ENCODE measurements at places on chromosomes 1 and 21.

DNA sequence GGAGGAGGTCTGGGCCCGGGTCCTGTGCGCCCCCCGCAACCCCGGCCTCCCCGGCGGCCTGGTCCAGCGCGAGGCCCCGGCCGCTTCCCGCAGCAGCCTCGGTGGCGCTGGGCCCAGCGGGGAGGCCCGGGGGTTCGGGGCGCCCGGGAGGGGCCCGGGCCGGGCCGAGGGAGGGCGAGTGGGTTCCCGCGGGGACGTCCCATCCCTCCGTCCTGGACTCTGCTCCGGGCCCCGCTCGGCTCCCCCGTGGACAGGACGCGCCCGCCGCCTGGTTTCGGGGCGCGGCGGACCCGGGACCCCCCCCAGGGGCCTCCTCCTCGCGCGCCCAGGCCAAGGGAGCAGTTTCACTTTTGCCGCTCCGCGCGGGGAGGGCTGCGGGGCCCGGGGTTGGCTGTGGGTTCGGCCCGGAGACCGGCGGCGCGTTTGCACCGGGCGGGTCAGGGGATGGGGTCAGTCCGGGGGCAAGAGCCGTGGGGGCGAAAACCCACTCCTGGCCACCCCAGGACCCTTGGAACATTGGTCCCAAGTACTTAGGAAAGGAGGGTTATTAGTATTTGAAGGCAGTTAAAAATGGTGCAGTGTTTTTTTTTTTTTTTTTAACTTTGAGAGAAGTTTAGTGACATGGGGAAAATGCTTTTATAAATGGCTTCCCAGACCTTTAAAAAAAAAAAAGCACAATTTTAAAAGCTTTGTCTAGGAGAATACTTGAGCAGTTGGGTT is 677 bp downstream of the AGPAT3 start:
- no peak for DNase-seq

- DNase-seq = peak; percentile 92
Measured at GRCh38 chr1:206684478-206685333, at the start of gene MAPKAPK2. Gene MAPKAPK2 (plus strand): TSS chr1:206684905. CDS start chr1:206685230, 325 bp downstream.

- DNase-seq = no peak
Measured at GRCh38 chr1:12340544-12340930, 110.7 kb downstream of the VPS13D start.

- no peak for DNase-seq
Measured at GRCh38 chr1:197207081-197207480, 60.6 kb upstream of the ASPM start.

GRCh38 chr1:150257624-150258585 is at the start of gene CA14:
Gene CA14 (plus strand): TSS chr1:150257774. CDS start chr1:150258129, 355 bp downstream.
- DNase-seq = no peak

- DNase-seq = no peak
Measured at GRCh38 chr21:26597981-26598380, 24.9 kb upstream of the CYYR1 start.

Data from left forelimb (tissue), 1 donor.